ENCODE measurements at places on chromosomes 4 and X. TPM values are rescaled to one million over a fixed set of nuclear protein-coding genes. Genes with fewer than 3 reads are reported as not detected.

Gene XK
- 34.7 TPM for total RNA-seq

Gene ARHGEF38
- total RNA-seq: 6.1 TPM

Gene XAGE1A
- not detected for total RNA-seq

Gene HELT
- total RNA-seq: not detected

DNA sequence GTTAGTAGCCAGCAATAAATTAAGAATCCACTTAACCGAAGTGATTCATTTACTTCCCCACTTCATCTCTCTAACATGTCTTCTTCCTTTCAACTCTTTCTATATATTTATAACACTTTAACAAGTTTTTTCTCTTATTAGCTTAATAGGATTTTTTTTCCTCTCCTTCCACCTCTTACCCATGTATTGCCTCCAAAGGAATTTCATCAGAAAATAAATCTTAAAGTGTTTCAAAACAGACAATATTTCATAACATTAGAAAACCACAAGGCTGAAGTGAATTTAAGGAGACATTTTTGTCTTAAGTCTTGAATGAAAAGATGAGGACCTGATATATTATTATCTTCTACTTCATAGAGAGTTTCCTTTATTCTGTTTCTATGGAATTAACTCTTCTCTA lies 101.5 kb downstream of the PDGFC start:
- DNase-seq: no peak

DNA sequence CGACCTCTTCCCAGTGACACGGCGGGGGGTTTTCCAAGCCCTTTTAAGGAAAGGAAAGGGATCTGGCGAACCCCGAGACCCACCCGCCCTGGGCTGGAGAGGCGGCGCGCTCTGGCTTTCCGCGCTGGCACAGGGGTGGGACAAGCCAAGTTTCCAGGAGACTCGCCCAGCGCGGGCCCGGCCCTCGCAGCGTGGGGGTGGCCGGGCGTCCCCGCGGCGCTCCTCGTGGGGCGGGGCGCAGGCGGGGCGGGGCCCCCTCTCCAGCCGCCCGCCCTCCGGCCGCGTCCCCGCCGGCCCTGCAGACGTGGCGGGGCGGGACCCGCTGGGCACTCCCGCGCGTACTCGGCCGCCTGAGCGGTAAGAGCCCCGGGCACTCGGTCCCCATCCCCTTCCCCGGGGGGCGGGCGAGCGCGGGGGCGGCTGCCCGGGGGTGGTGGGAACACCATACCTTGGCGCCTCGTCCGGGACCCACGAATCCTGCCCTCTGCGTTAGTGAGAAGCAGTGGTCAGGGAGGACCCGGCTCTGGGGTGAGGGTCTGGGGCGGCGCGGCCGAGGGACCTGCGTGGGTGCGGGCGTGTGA lies at the start of gene FAM114A1:
Gene FAM114A1 (plus strand): TSS at position 329 of the 581 bp plus-strand sequence. CDS start 10,273 bp downstream, outside the sequence.
- DNase-seq: peak; percentile 92

DNA sequence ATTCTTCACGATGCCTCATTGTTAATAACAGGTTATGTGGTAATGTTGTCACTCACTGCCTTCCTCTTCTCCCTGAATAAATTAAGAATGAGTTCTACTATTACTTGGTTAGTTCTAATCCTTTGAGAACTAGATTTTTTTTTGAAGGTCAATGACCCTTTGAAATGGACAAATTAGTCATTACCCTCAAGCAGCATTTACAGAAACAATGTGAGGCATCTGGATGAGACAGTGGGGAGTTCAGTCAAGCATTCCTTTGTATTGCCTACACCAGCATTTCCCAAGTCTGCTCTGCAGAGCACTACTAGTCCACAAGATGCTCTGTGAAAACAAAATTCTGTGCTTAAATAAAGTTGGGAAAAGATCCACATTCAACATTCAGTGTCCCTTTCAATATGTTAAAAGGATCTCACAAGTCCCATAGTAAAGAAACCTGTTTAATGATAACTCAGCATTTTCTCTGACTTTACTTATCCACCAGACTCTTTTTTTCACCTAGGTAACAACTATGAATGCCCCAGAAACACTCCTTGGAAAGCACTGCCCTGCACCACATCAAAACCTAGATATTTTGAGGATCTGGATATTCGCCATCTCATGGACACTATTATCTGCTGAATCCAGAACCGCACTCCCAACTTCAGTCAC lies 60.6 kb downstream of the CHRDL1 start:
- no peak for DNase-seq

GRCh38 chrX:131734621-131735020 lies 190.7 kb downstream of the OR13H1 start:
- DNase-seq: no peak

- DNase-seq: no peak
These were observed 128.9 kb downstream of the UGT8 start for GRCh38 chr4:114727461-114727860.

DNA sequence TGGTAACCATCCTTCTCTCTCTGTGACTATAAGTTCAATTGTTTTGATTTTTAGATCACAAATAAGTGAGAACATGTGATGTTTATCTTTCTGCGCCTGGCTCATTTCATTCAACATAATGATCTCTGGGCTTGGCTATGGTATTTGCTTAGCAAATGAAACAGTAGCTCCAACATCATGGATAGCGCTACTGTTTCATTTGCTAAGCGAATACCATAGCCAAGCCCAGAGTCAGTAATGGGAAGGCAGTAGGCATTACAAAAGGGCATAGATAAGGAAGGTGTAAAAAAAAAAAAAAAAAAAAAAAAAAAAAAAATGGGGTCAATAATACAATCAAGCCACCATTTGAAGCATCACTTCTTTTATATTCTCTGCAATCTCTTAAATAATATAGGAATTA lies 469.0 kb upstream of the ATOH1 start:
- DNase-seq: no peak
